ENCODE measurements at places on chromosomes 7 and 10. TPM values are rescaled to one million over a fixed set of nuclear protein-coding genes. Genes with fewer than 3 reads are reported as not detected.

GRCh38 chr10:56346845-56347415 is 14.1 kb downstream of the ZWINT start:
- DNase-seq, result peak; percentile 77

DNA sequence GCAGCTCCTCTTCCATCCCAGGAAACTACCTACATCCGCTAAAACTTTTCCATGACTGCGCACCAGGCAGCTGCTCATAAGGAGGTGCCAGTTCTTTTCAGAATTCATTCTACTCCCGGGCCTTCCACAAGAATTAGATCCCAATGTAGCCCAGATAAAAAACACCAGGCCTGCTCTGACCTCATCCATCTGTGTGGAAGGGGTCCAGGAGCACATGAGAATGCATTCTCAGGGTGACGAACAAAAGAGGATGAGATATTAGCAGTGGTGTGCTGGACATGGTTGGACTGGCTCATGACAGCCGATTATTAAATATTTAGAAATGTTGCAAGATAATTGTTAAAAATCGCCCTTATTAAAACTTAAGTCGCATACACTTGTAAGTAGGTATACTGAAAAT is 43.2 kb upstream of the STEAP1B start:
- DNase-seq, result no peak

The CUL1 gene
- 40.5 TPM for total RNA-seq

DNA sequence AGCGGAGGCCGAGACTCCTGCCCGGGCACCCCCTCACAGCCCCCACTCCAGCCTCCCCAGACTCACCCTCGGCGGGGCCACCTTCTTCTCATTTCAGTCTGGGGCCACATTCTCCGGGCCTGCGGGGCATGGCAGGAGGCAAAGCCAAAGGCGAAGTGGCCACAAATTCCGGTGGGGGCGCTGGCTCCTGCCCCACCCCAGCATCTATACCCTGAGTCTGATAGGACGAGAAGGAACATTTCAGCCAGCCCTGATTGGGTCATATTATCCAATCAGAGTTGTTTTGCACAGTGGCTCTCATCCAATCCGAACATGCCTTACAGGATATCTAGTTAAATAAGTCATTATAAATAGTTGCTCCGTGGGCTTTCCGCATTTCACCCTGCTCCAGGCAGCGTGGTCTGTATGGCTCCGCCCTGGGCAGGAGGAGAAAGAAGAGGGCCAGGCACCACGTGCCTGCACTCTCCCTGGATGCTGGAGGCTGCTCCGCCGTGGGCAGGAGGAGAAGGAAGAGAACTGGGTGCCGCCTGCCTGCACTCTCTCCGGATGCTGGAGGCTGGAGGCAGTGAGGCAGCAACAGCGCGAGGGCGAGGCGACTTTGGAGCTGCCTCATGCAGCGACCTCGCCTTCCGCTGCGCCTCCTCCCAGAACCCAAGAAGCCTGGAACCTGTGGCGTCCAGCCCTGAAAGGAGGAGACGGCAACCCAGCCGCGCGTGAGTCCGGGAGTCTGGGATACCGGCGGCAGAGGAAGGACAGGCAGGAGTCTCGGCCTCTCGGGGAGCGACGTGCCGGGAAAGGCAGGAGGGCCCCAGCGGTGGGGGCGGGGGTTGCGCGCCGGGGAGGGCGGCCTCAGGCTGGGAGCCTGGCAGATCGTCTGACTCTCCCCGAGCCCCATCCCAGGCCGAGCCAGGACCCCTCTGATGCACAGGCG is 162.9 kb downstream of the ZNF33B start:
- DNase-seq, result no peak

DNA sequence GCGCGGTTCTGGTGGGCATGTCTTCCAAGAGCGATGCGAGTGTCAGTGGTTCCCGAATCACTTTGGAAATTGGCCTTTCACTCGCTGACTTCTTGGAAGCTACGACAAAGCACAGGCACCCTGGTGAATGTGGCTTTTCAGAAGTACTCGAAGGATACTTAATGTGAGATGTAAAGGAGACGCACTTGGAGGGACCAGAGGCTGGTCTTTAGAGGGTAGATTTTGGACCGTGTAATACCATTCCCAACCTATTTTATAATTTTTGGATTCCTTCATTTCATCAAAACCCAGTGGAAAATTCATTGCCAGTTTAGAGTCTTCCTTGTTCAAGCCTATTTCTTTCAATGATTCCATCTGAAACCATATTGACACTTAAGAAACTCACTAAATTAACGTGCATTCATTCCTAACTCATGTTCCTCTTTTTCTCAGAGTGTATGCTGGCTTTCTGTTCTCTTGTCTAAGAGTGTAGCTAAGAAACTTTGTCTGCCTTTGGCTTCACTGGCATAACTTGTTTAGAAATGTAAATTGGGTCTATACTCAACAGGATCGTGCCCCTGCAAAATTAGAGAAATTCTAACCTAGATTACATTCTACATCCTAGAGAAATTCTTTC is 645 bp upstream of the COPG2 start:
- DNase-seq, result peak; percentile 15
